ENCODE measurements at places on chromosomes 7 and 10.

- no peak for DNase-seq
These were observed 498.6 kb downstream of the SH2D4B start for GRCh38 chr10:81036257-81036656.

GRCh38 chr10:117535298-117536071 is 7.1 kb upstream of the EMX2 start:
- DNase-seq = no peak

DNA sequence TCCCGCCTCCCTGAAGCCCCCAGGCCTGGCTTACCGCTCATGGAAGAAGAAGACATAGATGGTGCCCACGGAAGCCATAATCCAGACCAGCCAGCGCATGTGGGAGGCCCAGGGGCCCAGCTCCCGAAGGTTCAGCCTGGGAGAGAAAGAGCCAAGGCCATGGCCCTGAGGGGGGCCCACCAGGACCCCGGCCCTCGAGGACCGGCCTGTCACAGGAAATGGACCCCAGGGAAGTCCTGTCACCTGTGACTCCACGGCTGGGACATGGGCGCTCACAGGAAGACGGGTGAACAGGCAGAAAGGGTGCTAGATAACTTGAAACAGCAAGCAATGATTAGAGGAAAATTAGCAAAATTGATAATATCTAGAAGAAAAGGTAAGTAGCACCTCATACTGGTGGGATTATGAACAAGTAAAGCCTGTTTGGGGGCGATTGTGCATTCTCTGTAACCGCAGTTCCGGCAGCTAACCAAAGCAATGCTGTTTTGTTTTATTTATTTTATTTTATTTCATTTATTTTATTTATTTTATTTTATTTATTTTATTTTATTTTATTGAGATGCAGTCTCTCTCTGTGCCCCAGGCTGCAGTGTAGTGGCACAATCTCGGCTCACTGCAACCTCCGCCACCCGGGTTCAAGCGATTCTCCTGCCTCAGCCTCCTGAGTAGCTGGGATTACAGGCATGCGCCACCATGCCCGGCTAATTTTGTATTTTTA is 27.8 kb upstream of the RADIL start:
- DNase-seq = no peak

- DNase-seq = no peak
These were observed 35.8 kb upstream of the ZC3HAV1L start for GRCh38 chr7:139071680-139072079.

GRCh38 chr10:87974769-87975168 is 111.3 kb downstream of the PTEN start:
- DNase-seq = no peak

DNA sequence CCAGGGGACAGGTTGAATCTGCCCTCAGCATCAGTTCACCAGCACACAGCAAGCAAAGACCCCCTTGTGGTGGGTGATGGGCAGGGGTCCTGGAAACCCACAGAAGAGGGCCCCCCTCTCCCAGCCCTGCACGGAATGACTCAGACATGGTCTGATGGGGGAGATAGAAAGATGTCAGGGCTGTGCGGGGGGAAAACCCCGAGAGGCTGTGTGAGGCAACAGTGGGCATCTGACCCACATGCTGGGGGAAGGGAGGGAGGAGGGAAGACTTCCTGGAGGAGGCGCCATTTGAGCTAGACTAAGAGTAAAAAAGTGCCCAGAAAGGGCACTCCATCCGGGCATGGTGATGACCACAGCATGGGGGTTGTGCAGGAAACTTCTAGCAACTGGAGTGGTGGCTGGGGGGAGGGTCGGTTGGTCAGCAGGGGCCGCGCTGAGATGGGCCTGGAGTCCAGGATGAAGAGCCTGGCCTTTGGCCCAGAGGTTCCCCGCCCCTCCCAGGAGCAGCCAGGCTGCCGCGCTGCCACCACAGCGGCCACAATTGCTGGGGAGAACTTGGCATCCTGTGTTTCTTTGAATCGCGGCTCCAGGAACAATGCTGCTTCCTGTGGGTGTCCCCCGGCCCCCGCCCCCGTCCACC is 2.5 kb downstream of the LFNG start:
- DNase-seq = no peak

- DNase-seq = no peak
These were observed 29.8 kb downstream of the SEM1 start for GRCh38 chr7:96679886-96680285.

- DNase-seq = no peak
These were observed 90.2 kb downstream of the FRMD4A start for GRCh38 chr10:14240253-14241189.

DNA sequence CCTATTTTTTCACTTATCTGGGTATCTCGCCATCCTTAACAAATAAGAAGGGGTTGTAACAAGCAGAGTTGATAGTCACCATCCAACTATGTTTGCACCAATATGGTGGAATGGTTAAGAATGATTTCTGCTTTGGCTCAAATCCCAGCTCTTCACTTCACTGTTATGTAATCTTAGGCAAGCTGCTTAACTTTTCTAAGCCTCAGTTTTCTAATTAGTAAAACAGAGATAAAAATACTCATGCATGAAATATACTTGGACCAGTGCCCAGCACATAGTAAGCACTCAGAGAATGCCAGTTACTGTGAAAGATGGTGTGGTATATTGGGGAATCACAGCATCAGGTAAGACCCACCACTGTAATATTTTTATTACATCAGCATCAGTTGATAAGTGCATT is 33.6 kb downstream of the ABCB1 start:
- no peak for DNase-seq

- no peak for DNase-seq
These were observed 46.6 kb downstream of the PRKAG2 start for GRCh38 chr7:151830121-151830830.
